ENCODE measurements at places on chromosomes 1 and 21.

- no peak for DNase-seq
Observed at GRCh38 chr1:218546314-218546713, 201.2 kb downstream of the TGFB2 start.

- peak; percentile 98 for DNase-seq
Observed at GRCh38 chr1:221069178-221069903, 190.1 kb downstream of the HLX start.

DNA sequence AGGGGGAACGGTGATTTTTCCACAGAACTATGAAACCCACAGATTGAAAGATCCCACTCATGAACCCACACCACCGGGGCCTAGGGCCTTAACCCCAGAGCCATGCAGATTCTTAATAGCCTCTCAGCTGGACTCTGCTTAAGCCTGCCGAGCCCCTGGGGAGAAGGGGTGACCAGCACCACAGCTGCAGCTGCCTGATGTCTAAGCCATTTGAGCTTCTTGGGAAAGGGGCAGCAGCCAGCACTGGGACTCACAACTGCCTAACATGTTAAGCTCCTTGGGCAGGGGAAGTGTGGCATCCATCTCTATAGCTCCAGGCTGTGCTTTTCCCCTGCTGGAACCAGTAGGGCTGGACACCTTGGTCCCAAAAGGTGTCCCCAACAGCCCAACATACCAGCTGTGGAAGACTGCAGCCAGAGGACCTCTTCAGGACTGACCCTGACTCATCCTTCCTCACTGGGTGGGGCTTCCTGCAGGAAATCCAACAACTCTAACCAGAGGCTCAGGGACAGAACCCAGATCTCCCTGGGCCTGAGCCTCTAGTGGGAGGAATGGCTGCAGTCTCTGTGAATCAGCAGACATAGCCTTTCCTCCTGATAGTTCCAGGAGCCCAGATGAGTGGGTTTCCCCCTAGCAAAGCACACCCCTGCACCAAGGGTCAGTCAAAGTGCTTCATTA is 34.6 kb upstream of the FMO3 start:
- no peak for DNase-seq

DNA sequence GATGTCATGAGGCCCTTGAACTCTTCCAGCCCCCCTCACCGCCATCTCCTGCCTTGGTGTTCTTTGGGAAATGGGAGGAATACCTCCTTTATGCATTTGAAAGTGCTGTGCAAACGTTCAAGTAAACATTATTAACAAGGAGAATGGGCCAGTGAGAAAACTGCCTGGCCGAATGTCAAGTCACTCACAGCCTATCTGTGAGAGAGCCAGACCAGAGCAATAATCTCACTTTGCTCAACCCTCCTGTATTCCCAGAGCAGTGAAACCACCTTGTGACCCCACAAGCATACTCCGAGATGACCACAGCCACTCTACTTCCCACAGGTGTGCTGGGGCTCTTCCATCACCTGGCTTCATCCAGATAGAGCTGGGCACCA is 5.2 kb downstream of the TAL1 start:
- no peak for DNase-seq

GRCh38 chr1:114671939-114672275 is 2.1 kb upstream of the DENND2C start:
- no peak for DNase-seq

- peak; percentile 58 for DNase-seq
Observed at GRCh38 chr1:46404482-46405196, 10.5 kb downstream of the FAAH start.

DNA sequence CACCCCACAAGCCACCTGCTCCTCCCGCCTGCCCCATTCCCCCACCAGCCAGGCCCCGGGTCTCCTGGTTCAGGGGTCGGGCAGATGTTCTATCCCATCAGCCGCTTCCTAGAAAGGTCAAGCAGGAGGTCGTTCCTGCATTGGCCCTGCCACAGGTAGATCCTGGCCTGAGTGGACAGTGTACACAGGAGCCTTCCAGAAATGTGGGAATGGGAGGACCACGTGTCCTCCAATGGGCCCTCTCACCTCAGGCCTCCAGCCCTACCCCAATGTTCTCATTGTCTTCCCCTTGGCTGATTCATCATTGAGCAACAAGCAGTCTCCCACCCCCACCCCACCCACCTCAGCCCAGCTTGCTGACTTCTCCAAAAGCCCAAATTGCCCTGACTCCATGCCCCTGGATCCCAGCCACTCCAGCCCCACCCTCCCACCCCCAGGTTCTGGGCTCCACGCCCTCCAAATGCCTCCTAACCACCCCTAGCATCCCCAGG is 2.1 kb downstream of the S100A16 start:
- no peak for DNase-seq

- DNase-seq: no peak
Observed at GRCh38 chr1:226568077-226568831, 19.7 kb downstream of the STUM start.

DNA sequence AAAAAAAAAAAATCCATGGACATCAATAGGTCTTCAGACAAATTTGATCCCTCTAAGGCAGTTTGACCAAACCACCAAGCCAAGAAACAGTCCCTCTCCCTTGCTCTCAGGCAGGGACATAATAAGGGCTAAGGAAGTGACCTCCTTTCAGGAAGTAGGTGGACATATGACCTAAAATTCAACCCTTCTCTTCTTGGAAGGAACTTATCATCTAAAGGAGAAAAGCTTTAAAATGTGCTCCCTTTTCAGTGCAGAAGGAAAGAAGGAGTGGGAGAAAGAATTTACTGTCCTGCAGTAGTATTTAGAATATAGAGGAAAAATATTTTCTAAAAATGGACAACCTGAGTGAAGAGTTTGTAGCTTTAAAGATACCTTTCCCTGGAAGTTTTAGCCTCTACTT is 118.1 kb downstream of the DTL start:
- DNase-seq: peak; percentile 40

- DNase-seq: peak; percentile 77
Observed at GRCh38 chr1:36285443-36286101, 20.6 kb upstream of the SH3D21 start.

- DNase-seq: no peak
Observed at GRCh38 chr1:6157528-6158174, 22.5 kb downstream of the CHD5 start.

DNA sequence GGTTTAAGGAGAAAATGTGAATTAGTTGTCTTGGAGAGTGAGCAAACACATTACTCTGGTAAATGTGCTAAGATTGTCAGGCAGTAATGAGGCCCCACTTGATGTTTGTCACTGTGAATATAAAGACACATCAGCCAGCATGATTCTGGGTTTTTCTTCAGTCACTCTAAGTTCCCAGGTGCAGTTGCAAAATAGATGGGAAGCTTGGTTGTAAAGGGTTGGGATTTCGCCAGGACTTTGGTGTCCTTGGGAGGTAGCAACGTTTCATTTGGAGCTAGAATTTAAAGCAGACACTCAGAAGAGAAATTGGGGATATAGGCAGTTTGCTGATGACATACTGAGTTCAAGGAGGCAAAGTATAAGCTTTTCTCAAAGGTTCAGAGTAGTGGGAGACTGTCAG is 154.3 kb downstream of the MAST2 start:
- no peak for DNase-seq

DNA sequence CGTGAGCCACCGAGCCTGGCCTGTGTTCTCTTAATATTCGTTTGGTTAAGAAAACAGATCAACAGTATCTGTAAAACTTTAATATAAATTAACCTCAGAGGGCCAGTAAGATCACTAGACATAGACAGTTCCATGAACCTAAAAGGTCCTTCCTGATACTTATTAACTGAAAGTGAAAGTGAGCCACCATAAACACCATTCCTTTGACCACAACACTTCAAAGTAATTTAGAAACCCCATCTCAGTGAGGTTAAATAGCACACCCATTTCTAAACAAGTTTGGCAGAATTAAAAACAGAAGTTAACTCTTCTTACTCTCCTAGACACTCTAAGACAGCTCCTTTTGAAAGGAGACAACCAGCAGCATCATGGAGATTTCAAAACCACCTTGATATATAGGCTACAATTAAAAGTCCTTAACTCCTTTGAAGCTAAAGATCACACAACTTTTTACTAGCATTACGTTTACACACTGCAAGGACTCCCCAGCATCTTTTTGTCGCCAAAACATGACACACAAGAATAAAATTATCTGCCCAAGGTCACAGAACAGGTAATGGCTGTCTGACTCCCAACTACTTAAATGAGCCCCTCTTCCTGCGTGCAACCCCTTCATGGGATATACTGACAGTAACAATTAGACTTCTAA is 2.2 kb downstream of the RNF19B start:
- DNase-seq: peak; percentile 60

DNA sequence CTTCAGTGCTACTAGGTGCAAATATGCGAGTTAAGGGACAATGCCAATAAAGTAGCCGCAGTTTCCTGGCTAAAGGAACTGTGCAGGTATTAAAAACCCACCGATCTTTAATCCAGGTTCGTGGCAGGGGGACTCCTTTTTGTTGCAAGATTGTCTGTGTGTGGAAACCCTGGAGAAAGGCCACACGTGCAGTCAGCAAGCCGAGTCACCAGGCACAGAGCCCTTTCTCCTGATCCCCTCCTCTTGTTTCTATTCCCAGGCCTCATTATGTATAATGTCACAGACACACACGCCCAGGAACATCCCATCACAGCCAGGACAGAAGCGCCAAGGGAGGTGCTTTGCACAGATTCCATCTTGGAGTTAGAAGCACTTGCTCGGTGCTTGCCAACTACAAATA is 528.9 kb downstream of the KIF26B start:
- DNase-seq: no peak

DNA sequence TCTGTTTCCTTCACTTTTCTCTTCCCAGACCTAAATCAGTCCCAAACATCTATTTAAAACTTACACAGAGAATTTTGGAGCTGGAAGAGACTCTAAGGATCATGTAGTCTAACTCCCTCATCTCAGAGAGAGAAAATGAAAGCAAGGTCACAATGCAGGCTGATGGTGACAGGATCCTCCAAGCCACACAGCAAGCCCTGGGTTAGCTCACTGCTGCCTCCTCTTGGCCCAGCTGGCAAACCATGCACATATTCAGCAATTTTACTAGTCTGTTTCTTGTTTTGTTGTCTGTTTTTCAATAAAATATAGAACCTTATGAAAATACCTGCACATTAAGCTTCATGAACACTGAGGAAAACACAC is 27.7 kb upstream of the LY9 start:
- DNase-seq: peak; percentile 62

GRCh38 chr21:17396948-17397347 is 115.9 kb upstream of the CXADR start:
- DNase-seq: no peak

DNA sequence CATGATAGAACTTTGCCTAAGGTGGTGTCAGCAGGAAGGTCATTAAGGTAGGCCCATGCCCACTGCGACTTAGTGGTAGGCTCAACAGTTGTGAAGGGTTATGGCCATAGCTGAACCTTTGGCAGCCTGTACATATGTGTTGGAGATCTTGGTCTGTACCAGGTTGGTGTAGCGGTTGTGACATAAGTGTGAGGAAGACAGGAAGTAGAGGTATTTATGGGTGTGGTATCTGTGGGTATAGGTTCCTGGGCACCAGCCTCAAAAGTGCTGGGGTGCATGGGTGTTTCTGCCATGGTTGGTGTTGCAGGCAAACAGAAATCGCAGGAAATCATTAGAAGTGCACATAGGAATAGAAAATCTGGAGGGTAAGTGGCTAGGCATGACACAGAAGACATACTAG is 18.6 kb upstream of the LRIF1 start:
- no peak for DNase-seq

GRCh38 chr1:220873868-220874655 is 5.2 kb upstream of the HLX start:
- peak; percentile 54 for DNase-seq

GRCh38 chr1:153951801-153952200 is 5.3 kb upstream of the DENND4B start:
- no peak for DNase-seq

- no peak for DNase-seq
Observed at GRCh38 chr1:66607458-66607857, 73.5 kb downstream of the SGIP1 start.

GRCh38 chr1:189658381-189658780 is 819.3 kb downstream of the BRINP3 start:
- DNase-seq: no peak

DNA sequence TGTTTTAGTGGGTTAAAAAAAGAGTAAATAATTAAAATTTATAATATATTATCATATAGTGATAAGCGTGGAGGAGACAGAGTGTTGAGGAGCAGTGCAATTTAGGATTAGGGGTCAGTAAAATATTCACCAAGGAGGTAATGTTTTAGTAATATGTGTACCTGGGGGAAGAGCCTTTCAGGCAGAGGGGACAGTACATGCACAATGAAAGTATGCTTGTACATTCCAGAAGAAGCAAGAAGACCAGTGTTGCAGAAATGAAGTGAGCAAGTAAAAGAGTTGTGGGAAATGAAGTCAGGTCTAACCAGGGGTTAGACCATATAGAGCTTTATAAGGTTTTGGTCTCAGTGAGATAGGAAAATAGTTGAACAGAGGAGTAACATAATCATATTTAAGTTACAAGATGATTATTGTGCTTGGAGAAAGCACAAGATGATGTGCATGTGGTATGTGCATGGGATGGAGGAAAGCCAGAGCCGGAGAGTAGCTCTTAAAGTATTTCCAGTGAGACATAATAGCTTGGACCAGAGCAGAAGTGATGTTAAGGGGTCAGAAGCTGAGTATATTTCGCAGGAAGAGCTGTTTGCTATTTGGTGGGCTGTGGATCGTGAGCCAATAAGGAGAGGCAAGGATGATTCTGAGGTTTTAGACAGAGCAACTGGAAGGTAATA is 44.8 kb downstream of the SNX7 start:
- DNase-seq: no peak

DNA sequence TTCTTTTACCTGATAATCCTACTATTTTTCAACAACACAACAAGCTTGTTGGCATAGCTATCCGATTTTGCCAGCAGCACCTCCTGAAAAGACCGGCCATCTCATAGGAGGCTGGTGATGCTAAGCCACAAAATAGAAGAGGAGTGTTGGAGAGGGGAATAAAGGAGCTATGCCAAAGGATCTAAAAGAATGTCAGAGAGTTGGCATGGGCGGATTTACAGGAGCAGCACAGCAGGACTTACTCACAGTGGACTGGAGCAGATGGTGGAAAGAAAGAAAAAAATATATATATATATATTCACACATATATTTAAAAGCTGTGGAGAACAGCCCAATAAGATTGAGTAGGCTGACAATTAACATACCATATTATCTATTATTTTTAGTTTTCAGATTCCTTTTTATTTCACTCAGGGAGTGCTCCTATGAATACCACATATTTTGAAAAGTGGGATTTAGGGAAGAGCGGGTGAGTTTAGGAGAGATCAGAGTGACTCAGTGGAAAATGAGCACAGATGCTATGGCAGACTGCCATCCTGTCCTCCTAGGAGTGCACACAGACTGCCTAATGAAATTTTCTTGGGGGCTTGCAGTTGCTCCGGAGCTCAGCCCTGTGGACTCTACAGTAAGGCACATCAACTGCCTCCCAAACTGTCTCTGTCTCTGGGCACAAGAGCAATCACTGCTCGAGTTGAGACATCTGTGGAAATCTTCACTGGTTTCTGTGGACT is 394.4 kb upstream of the CHRM3 start:
- no peak for DNase-seq
